Fibroblast of skin of back (primary cell): ENCODE measurements at places on chromosomes 11 and 22.
A peak's percentile ranks its signal among the peaks of the same experiment; 100 is the strongest.

GRCh38 chr11:76935042-76935441, 74.3 kb downstream of the ACER3 start:
- DNase-seq = no peak

GRCh38 chr11:47216121-47216798, 1.5 kb downstream of the DDB2 start:
- peak; percentile 94 for DNase-seq

GRCh38 chr22:28443526-28443876, 236.1 kb downstream of the TTC28 start:
- peak; percentile 77 for DNase-seq

- peak; percentile 67 for DNase-seq
Observed at GRCh38 chr11:68297812-68298658, 14.4 kb upstream of the LRP5 start.

- no peak for DNase-seq
Observed at GRCh38 chr11:87036756-87037449, 831 bp upstream of the TMEM135 start.

DNA sequence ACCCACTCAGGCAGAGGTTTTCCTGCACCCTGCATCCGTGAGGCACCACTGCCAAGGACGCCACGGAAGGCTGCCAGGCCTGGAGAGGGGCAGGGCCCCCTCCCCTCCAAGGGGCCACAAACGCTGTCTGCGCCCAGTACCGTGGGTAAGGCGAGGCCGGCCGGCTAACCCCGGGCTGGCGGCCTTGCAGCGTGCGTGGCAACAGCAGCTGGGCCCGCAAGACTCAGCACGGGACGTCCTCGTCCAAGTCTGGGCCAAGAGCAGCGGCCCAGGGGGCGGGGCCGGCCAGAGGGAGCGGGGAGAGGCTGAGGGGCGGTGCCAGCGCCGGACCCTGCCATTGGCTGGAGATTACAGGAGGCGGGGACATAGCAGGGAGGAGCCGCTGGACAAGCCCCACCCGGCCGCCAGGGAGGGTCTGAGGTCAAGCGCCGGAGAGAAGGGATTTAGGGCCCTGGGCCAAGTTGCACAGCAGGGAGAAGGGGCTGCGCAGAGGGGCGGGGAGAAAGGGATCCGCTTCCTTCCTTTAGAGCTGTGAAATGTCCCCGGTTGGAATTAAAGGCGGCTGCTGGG, 16.0 kb downstream of the SLC43A1 start:
- DNase-seq = peak; percentile 86

DNA sequence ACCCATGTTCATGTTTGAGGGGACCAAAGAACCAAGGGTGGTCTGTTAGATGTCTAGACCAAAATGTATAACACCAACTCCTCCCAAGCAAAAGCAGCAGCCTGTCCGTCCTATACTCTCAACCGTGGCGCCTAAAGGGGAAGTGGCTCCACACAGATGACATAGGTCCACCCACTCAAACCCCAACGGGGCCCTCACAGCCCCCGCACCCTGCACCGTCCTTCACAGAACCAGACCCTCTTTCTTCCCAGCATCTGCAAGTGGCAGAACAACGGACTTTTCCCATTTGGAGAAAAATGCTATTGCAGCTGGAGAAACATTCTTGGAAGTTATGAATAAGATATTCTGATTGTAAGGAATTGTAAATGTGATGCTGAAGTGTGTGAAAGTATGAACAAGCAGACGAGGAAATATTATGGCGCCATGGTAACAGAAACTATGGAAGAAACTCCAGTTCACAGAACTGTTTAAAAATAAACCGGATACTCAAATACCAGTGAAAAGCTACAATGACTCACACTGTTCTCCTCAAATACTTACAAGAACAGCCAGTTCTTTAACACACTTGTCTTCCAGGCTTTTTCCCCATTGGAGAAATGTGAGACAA, 76.5 kb upstream of the ARFGAP3 start:
- DNase-seq = peak; percentile 98

DNA sequence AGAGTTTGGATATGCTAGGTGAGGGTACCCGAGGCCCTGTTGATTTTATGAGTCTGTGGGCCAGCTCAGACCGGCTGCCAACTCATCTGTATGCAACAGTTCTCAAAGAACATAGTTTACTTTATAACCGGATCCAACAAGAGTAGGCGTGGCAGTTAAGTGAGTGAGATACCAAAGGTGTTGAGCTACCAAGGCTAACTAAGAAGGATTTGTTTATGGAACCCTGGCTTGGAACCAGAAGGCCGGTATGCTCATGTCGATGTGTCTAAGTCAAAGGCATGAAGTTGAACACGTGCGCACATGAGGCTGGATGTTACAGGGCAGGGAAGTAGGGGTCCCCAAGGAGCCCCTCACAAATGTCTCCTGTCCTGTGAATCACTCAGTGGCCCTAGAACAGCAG, at the start of gene KCNJ1:
TSS of gene KCNJ1 (minus strand) at position 20 of the 400 bp plus-strand sequence. CDS start 27,053 bp downstream, outside the sequence.
- DNase-seq = no peak

GRCh38 chr11:67648140-67648795, 2.3 kb downstream of the ACY3 start:
- DNase-seq = no peak

GRCh38 chr11:32015427-32015826, 75.4 kb upstream of the RCN1 start:
- no peak for DNase-seq

GRCh38 chr11:134313821-134314607, 17.8 kb upstream of the GLB1L2 start:
- DNase-seq = no peak

DNA sequence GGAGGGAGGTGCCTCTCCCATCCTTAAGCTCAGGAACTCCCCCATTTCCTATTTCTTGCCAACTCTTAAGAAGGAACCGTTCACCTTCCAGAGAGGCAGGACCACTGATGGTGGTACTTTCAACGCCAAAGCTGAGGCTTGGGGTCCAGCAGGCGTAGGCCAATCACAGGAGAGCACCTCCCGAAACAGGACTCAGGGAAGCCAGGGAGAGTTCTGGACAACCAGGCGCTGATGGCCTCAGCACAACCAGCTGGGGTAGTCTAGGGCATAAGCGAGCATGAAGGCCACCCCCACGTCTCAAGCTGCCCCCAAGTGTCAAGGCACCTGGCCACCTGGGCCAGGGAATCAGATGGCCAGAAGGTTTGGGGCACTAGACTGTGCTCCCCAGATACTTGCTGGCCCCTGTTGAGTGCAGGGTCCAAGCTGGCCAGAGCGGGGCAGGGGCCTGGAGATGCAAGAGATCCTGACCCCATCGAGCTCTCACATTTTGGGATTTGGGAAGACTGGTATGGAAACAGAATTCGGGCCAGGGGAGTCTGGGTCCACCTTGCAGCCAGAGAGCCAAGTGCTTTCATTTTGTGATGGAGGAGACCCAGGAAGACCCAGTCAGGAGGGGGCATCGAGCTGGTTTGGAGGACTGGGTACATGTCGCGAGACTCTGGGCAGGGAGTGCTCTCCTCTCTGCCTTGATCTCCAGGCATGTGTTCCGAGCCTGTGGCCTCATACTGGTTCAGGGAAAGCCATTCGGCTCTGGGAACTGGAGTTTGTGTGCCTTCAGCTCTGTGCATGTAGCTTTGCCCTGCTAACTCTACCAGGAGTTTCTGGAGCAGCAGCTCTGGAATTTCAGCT, 926 bp downstream of the CD6 start:
- no peak for DNase-seq

- DNase-seq = no peak
Observed at GRCh38 chr11:46560300-46560991, 33.4 kb downstream of the AMBRA1 start.

- peak; percentile 68 for DNase-seq
Observed at GRCh38 chr22:36587289-36588154, 58.6 kb upstream of the EIF3D start.

GRCh38 chr22:20918663-20919218, 1.5 kb downstream of the CRKL start:
- peak; percentile 28 for DNase-seq

GRCh38 chr22:35681454-35682052, 33.3 kb downstream of the APOL6 start:
- DNase-seq = no peak

DNA sequence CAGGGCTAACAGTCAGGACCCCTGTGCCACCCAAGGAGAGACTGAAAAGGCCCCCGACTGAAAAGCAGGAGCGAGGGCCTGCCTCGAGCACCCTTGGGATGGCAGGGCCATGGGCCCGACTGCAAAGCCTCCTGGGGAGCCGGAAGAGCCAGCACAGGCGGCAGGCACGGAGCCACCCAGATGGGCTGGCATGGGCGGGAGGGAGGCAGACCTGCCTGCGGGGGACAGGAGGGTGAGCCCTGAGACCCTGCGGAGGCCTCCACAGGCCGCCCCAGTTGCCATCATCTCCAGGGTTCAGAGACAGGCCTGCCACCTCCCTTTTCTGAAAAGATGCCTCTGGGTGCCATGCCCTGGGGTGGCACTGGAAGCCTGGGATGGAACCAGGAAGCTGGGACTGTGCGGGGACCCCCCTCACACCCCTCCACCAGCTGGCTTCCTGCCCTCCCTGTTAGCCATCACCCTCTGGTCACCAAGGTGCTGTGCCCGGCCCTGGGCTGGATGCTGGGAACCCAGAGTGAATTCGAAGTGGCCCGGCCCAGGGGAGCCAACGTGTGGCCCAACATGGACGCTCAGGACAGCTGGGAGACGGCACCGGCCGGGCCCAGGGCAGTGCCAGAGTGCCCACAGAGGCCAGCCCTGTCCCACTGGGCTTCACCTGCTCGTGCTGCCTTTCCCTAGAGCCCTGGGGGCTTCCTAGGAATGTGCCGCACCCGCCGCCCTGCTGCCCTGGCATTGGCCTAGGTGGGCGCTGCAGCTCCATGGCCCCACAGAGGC, 13.8 kb downstream of the TSPAN32 start:
- no peak for DNase-seq

GRCh38 chr22:24496234-24496633, 1.1 kb downstream of the UPB1 start:
- no peak for DNase-seq

DNA sequence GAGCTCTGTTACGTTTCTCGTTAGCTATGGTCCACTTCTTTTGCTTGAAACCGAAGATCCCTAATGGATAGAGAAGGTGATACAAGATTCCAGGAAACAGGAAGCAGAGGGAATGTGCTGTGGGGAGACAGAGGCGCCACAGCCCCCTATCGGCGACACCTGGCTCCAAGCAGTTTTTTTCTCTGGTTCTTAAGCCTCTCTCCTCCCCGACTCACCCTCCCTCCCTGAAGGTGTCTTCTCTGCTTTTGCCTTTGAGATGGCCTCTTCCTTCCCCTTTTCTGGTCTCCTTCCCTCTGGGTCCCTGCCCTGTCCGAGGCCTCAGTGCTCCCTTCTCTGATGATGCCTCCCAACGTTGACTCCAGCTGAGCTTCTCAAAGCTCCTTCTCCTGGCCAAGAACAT, 14.2 kb upstream of the APOBEC3A start:
- no peak for DNase-seq

GRCh38 chr11:126561327-126561893, 205.9 kb downstream of the ST3GAL4 start:
- peak; percentile 74 for DNase-seq

DNA sequence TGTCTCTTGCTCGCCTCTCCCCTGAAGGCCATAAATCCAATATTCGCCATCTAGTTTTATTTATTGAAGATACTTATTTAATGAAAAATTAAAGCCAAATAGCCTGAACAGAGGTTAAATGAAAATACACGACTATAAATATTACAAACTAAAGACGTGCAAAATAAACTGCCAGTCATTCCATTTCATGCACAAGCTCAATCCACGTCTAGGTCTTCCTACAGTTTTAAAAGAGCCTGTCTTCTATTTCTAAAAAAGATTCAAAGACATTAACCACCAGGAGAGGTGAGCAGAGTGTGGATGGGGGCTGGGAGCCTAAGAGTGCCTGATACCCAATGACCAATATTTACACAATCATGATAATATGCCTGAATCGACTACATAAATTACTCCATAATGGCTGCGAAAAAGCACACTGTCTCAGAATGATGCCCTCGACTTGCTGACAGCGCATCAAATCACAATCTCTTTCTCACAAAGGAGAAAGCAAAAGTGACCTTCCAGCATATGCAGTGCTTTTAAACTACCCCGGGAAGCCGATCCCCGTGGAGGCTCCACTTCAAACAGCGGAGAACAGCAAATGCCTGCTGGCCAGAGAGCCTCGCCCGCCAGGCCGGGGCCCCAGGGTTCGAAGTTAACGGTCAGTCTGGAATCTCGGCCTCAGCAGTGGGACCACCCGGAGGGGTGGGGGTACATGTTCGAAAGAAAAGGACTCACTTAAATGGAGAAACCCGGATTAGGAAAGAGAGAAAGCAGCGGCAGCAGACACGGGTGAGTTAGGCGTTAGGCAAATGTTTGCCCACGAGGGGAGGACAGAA, 1.7 kb downstream of the FCHSD2 start:
- DNase-seq = peak; percentile 40
